Mucosa of gallbladder (tissue), 1 donor: ENCODE measurements at places on chromosomes 16 and 17.
A peak's percentile ranks its signal among the peaks of the same experiment; 100 is the strongest.

GRCh38 chr17:76710863-76711611, at the start of gene MXRA7:
Gene MXRA7 (minus strand): TSS chr17:76710965. CDS start chr17:76710946, 19 bp downstream.
- peak; percentile 49 for DNase-seq

DNA sequence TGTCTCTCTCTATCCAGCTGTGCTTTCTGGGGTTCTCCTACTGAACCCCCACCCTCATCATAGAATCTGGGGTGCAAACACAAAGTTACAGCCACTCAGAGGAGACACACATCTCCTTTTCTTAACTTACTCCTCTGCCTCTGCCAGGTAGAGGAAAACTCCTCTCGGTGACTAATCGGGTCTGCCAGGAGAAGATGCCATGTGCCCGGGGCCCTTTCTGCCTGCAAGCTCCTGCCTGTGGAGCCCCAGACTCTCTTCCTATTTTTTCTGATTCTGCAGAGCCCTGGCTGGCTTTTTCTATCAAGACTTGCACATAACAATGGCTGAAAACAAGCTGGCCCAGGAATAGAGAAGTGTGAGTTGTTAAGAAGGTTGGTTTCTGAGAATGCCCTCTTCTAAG, 10.4 kb downstream of the SLC6A4 start:
- DNase-seq, result no peak

- DNase-seq, result no peak
Observed at GRCh38 chr17:49959183-49959935, 9.6 kb upstream of the DLX4 start.

DNA sequence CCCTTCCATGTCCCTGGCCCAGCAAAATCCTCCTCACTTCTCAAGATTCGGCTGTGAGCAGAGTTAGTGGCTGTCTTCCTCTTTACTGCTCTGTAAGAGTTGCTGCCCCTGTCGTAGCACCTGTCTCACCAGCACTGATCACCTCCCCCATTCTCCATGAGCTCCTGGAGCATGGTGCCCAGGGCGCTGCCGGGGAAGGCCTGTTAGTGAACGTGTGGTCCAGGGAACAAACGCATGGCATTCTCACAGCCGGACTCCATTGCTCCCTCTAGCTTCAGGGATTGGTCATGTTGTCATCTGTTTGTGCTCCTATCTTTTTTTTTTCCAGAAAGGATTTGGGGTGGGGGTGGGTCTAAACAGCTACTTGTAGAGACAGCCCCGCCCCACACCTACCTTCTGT, 141.2 kb downstream of the CMIP start:
- no peak for DNase-seq

- DNase-seq, result no peak
Observed at GRCh38 chr16:69804297-69804696, 42.2 kb downstream of the WWP2 start.

- no peak for DNase-seq
Observed at GRCh38 chr17:78779850-78780249, 2.2 kb downstream of the CYTH1 start.

GRCh38 chr16:10623059-10623458, 42.7 kb upstream of the EMP2 start:
- DNase-seq, result no peak

- DNase-seq, result no peak
Observed at GRCh38 chr16:13611596-13611995, 308.4 kb upstream of the ERCC4 start.
